ENCODE measurements at places on chromosomes 3 and 15. TPM values are rescaled to one million over a fixed set of nuclear protein-coding genes. Genes with fewer than 3 reads are reported as not detected.

- DNase-seq, result no peak
- H3K4me1 ChIP-seq, result peaks cover 48% of the 10 kb centered on the region
- H3K27me3 ChIP-seq, result no peaks in the 10 kb centered on the region
- no peak overlapping the region for H3K4me3 ChIP-seq
Observed at GRCh38 chr3:185979721-185980121, 41.9 kb upstream of the TRA2B start.

SMCO1 gene
- not detected for total RNA-seq

PP2D1 gene
- total RNA-seq, result not detected

DNA sequence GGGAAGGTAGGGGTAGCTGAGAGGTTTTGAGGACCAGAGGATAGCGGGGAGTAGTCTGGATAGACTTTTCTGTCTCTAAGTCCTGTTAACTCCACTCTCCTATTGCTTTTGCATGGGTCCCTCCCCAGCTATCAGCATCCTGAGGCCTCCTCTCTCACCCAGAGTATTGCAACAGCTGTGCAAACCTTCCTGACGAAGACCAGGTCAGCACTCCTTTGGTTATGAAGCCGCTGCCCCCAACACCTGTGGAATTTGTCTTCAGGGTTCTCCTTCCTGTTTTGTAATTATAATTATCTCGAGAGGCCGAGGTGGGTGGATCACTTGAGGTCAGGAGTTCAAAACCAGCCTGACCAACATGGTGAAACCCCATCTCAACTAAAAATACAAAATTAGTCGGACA is 24.8 kb downstream of the TYRO3 start:
- no peak for DNase-seq
- H3K36me3 ChIP-seq, result no peaks in the 10 kb centered on the region
- H3K4me3 ChIP-seq, result no peak overlapping the region
- no peak overlapping the region for H3K27ac ChIP-seq
- no peaks in the 10 kb centered on the region for H3K27me3 ChIP-seq

DNA sequence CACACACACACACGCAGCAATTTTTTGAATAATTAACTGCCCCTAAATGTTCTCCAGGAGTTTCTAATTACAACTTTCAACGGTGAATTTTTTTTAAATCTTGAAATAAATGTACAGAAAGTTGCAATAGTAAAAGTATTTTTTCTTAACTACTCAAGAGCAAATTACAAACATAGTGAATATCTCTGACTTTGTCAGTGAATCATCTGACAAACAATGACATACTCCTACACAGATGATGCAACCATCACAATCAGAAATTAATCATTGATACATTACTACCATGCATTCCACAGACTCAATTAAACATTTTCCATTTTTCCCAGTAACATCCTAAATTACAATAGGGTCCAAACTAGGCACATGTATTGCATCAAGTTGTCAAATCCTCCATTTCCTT is 597.3 kb downstream of the NAALADL2 start:
- H3K4me3 ChIP-seq, result no peak overlapping the region
- no peaks in the 10 kb centered on the region for H3K27me3 ChIP-seq
- H3K27ac ChIP-seq, result no peak overlapping the region
- H3K36me3 ChIP-seq, result no peaks in the 10 kb centered on the region
- no peaks in the 10 kb centered on the region for H3K4me1 ChIP-seq

DNA sequence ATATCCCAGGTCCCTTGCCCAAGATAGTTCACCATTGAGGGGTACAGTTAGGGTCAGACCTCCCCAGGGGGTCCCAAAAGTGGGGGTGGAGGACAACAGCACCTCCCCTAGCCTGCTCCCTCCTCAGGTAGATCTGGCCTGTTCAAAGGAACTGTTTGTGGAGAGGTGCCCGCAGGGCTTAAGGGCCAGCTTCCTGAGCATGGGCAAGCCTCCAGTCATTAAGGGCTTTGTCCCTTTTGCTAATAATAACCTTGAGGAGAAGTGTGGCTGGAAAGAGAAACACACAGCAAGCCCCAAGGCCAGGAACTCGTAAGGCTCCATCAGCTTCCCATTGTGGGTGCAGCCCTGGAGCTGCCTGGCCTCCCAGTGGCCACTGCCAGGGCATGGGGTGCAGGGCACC is 47.4 kb downstream of the ISG20 start:
- no peak overlapping the region for H3K27ac ChIP-seq
- H3K4me1 ChIP-seq, result no peaks in the 10 kb centered on the region
- DNase-seq, result no peak

DNA sequence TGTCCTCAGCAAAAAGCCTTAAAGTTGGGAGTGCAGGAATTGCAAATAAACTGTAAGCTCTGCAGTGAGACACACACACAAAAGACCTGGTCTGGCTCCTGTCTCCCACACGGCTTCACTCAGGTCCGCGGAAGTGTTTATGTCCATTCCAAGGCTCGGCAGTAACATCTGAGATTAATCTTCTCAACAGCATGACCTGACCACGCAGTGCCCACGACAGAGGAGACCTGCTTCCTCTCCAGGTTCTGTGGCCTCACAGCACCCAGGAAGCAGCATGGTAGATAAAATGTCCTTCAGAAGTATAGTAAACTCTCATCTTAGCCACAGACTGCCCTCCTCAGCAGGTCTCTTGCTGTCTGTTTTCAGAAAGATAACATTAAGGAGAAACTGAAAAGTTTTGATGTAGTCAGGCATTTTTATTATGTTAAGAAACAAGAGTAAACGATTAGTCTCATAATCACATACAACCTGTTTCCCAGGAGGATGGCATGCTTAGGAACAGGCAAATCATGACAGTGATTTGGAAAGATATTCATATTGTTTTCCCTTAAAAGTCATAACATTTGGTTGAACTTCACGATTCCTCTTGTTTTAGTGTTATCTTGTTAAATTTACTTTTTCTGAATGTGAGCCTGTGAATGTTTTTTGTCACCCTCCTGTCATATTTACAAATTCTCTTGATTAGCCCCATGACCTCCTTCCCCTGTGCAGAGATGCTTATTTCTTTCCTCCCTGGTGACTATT is 34.6 kb downstream of the CD200R1L start:
- no peaks in the 10 kb centered on the region for H3K27me3 ChIP-seq
- H3K4me1 ChIP-seq, result peaks cover 24% of the 10 kb centered on the region
- DNase-seq, result no peak
- no peaks in the 10 kb centered on the region for H3K36me3 ChIP-seq

- H3K27ac ChIP-seq, result no peak overlapping the region
- H3K4me3 ChIP-seq, result no peak overlapping the region
- no peak for DNase-seq
- H3K36me3 ChIP-seq, result no peaks in the 10 kb centered on the region
- no peaks in the 10 kb centered on the region for H3K4me1 ChIP-seq
- H3K27me3 ChIP-seq, result no peaks in the 10 kb centered on the region
Observed at GRCh38 chr3:183339461-183340086, 86.5 kb downstream of the B3GNT5 start.

NME9 gene
- not detected for total RNA-seq

DNA sequence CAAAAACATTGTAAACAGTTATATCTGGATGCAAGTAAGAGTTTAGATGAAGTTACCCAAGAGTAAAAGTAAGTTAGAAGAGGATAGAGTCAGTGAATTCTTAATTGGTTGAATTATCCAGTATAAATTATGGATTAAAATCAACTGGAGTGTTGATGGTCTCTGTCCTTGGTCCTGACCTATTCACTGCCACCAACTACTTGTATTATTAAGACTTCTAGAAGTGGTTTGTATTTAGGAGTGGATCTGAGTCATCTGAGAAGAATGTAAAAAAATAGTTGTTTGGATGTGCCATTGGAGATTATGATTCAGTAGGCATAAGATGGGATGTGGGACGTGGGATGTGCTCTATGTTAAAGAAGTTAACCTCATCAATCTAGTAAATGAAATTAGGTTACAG is 86.4 kb downstream of the SYNPR start:
- no peaks in the 10 kb centered on the region for H3K27me3 ChIP-seq
- no peaks in the 10 kb centered on the region for H3K4me1 ChIP-seq

NMD3 gene
- 48.8 TPM for total RNA-seq

DNA sequence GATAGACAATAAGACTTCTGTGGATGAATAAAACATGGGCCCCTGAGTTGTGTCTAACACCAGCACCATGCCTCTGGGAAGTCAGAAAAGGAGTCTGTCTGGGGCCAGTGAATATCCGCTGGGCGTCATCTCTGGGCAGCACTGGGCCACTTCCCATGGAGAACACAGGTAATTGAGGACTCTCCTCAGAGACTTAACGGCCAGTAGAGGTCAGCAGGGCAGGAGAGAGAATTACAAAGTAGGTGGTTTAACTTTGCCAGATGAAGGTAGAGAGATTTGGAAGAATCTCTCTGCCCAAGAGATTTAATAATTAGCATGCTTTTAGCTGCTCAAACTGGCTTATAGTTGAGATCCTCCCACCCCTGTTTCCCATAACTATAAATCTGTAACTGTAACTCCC is 65.7 kb downstream of the OCA2 start:
- H3K36me3 ChIP-seq, result no peaks in the 10 kb centered on the region
- no peak for DNase-seq
- no peaks in the 10 kb centered on the region for H3K27me3 ChIP-seq
- no peak overlapping the region for H3K4me3 ChIP-seq
- no peaks in the 10 kb centered on the region for H3K4me1 ChIP-seq

STX19 gene
- total RNA-seq, result not detected

- no peak overlapping the region for H3K4me3 ChIP-seq
- H3K4me1 ChIP-seq, result no peaks in the 10 kb centered on the region
- no peak overlapping the region for H3K27ac ChIP-seq
- no peaks in the 10 kb centered on the region for H3K36me3 ChIP-seq
Observed at GRCh38 chr3:131277836-131278497, 103.6 kb upstream of the NUDT16 start.

GRCh38 chr3:13123765-13124164 is 50.5 kb upstream of the IQSEC1 start:
- no peaks in the 10 kb centered on the region for H3K27me3 ChIP-seq
- H3K36me3 ChIP-seq, result no peaks in the 10 kb centered on the region
- H3K27ac ChIP-seq, result no peak overlapping the region
- H3K4me3 ChIP-seq, result no peak overlapping the region

DNA sequence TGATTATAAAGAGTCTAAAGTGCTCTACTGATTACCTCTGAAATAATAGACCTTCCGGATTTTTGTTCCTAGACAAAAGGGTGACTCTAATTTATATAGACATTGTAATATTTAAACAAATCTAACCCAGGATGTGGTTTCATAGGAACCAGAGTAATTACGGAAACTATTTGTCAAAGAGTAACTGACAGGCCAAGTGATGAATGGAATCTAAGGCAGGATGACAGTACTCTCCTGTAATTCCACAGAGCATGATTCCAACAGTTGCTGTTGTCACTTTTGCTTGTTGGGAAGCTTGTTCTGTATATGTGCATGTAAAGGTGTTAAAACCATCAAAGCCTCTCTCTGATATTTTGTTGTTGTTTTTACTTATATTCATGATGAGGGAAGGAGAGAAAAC is 1141.0 kb downstream of the IGSF11 start:
- no peaks in the 10 kb centered on the region for H3K27me3 ChIP-seq
- H3K4me1 ChIP-seq, result no peaks in the 10 kb centered on the region

FAM174B gene
- 6.1 TPM for total RNA-seq

DNA sequence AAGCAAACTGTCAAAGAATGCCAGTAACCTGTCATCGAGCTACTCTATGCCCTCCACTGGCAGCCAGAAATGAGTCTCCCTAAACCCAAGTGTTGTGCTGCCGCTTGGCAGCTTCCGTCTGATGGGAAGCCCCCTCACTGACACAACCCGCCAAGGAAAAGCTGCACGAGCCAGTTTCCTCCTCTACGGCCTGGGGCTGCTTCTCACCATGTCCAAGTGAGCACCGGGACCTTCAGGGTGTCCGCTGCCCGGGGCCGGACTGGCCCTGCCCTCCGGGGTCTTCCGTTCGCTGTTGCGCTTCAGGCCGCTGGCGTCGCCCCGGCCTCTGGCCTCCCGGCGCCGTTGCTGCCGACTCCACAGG is 490 bp downstream of the TOMM70 start:
- DNase-seq, result no peak
- no peaks in the 10 kb centered on the region for H3K36me3 ChIP-seq

TMEM207 gene
- not detected for total RNA-seq

RASL12 gene
- 211 TPM for total RNA-seq

- no peak overlapping the region for H3K27ac ChIP-seq
- H3K4me3 ChIP-seq, result no peak overlapping the region
- peaks cover 10% of the 10 kb centered on the region for H3K4me1 ChIP-seq
- no peak for DNase-seq
- no peaks in the 10 kb centered on the region for H3K36me3 ChIP-seq
- H3K27me3 ChIP-seq, result no peaks in the 10 kb centered on the region
Observed at GRCh38 chr15:76312540-76313174, 1.4 kb upstream of the ETFA start.

CPLX3 gene
- not detected for total RNA-seq

- H3K4me1 ChIP-seq, result peaks cover 35% of the 10 kb centered on the region
- H3K36me3 ChIP-seq, result peaks cover 9% of the 10 kb centered on the region
- no peak overlapping the region for H3K4me3 ChIP-seq
- no peak for DNase-seq
- H3K27me3 ChIP-seq, result no peaks in the 10 kb centered on the region
Observed at GRCh38 chr3:172294223-172294806, 153.9 kb downstream of the GHSR start.

MLH1 gene
- total RNA-seq, result 75.6 TPM

- H3K4me1 ChIP-seq, result no peaks in the 10 kb centered on the region
- no peaks in the 10 kb centered on the region for H3K27me3 ChIP-seq
- no peaks in the 10 kb centered on the region for H3K36me3 ChIP-seq
- no peak for DNase-seq
Observed at GRCh38 chr3:128710816-128711433, 15.1 kb upstream of the RAB7A start.

DNA sequence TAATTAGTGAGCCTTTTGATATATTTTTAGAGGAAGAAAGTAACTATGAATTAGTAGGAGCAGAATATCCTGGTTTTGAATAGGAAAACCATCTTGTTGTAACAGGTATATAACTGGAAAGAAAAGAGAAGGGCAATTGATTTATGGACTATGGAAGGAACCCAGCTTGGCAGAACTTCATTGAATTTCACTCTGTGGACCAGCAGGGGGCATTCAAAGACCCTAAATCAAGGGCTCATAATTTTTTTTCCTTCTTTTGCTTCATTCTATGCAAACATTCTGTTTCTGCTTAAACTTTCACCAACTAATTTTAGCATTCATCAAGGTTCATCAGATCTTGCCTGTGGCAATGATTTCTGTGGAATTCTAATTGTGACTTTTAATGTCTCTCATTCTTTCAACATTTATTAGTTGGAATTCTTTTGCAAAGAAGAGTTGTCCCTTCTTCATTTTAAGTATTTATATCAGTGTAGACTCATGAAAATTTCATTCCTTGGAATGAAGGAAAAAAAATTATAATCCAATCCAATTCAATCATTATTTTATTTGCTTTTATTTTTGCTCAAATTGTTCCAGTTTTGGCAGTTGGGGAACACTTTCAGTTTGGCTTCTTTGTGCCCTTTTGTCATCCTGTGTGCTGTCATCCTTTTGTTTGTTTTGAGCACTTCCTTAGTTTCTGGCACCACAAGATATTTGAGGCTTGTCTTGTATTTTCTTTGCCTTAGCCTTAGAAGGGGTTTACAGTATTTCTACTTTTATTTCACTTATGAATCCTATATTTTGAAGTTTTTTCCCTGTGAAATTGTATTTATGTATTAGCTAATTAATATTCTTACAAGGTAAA is 30.4 kb downstream of the NXPE3 start:
- H3K36me3 ChIP-seq, result no peaks in the 10 kb centered on the region
- no peak overlapping the region for H3K4me3 ChIP-seq
- H3K4me1 ChIP-seq, result peaks cover 6% of the 10 kb centered on the region
- DNase-seq, result no peak
- H3K27me3 ChIP-seq, result no peaks in the 10 kb centered on the region

Data from thoracic aorta (tissue), 2 donors.